ENCODE measurements at places on chromosomes 11 and 22.

GRCh38 chr22:42056757-42057511 is 13.7 kb downstream of the NAGA start:
- DNase-seq: no peak

DNA sequence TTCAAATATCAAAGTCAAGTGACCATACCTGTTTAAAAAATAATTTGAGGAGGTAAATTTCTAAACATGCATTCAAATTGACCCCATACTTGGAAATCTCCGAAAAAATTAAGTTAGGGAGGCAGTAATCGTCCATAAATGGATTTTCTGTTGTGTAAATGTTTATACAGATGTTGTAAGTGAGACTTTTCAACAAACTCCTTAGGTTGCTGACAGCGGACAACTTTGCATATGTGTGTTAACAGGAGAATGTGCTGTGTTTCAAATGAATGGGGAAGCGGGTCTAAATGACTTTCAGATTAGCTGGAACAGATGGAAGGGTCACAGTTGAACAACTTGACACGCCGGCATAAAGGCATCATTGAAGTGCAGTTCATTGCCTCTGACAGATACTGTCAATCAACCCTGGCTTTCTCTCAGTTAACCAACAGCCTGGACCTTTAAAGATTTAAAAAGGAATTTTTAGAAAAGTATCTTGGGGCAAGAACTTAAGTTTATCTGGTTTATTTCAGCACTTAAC is 98.2 kb upstream of the DBX1 start:
- DNase-seq: no peak

DNA sequence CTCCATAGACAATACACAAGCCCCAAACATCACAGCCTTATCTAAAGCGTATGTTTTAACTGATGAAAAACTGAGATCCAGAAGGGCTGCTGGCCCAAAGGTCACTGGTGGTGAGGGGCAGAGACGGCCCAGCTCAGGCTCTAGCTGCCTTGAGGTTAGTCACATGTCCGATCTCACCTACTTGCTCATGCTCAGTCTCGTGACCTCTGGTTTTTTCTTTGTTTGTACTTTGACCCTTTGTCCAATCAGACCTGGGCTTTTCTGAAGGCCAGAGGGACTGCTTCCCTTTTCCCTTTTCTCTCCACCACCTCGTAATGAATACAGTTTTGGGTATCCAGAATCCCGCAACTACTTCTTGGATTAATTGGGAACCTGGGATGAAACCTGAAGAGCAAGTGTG is 28.6 kb downstream of the MMP20 start:
- no peak for DNase-seq

GRCh38 chr22:44952863-44953746 is 56.7 kb downstream of the PHF21B start:
- no peak for DNase-seq

- no peak for DNase-seq
Observed at GRCh38 chr22:31544481-31545480, 48.4 kb downstream of the SFI1 start.

- DNase-seq: peak; percentile 39
Observed at GRCh38 chr11:92663539-92663938, 305.9 kb upstream of the MTNR1B start.

GRCh38 chr11:112212710-112213109 is 13.5 kb upstream of the PTS start:
- no peak for DNase-seq

- no peak for DNase-seq
Observed at GRCh38 chr11:119540370-119541125, 117.6 kb upstream of the THY1 start.

DNA sequence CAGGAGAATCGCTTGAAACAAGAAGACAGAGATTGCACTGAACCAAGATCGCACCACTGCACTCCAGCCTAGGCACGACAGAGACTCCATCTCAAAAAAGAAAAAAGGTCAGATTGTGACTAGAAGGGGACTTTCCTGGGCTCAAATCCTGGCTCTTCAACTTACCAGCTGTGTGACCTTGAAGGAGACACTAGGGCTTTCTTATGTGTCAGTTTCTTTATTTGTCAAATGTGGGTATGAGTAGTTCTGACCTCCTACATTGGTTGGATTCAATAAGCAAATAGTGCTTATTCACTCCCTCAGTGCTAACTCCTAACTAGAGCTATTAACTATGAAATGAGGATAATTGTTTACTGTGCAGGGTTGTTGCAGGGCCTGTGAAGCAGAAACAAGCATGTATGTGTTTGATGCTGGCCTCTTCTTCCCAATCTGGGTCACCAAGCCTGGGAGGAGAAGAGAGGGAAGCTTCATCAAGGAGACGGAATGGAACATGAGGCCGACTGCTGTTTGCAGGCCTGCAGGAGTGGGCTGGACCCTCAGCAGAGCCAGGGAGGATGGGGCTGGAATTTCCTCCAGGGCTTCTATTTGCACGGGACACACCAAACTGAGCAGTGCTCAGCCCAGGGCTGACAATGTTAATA is 22.5 kb downstream of the RHOD start:
- no peak for DNase-seq

- DNase-seq: no peak
Observed at GRCh38 chr11:76279646-76280045, 73.3 kb upstream of the WNT11 start.

- DNase-seq: no peak
Observed at GRCh38 chr11:110297076-110297725, 787 bp upstream of the RDX start.

- no peak for DNase-seq
Observed at GRCh38 chr11:37817727-37818270, 1219.8 kb upstream of the RAG2 start.

DNA sequence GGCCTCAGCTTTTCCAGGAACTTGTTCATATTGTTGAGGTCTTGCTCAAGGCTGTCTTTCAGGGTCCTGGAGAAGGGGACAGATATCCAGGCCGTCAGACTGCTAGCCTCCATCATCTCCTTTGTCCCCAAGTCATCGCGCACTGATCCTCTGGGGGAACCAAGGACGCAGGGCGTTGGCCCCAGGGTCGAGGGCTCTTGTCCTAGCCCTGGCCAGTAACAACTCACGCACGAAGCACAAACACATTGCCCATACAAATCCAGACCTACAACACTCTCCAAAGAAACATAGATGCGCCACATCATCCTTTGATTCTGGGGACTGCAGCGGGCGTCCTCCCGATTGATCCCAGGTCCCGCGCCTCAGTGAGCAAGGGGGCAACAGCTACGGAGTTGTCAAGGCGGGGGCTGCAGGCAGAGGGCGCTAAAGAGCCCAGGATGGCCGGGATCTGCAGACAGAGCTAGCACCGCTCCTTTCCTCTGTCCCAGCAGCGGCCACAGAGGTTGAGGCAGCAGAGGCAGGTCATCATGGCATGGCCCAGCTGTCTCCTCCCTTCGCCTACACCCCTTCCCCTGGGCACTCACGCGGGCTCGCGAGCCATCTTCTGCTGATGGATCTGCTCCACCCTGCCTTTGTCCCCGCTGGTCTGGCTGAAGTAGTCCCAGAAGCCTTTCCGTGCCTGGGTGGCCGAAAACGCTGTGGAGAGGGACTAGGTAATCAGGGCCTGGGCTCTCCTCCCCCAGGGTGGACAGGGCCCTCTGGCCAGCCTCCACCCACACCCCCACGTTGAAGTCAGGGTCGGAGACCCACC is 472 bp downstream of the APOA5 start:
- DNase-seq: peak; percentile 81

- no peak for DNase-seq
Observed at GRCh38 chr11:14384338-14384737, 25.4 kb upstream of the RRAS2 start.

DNA sequence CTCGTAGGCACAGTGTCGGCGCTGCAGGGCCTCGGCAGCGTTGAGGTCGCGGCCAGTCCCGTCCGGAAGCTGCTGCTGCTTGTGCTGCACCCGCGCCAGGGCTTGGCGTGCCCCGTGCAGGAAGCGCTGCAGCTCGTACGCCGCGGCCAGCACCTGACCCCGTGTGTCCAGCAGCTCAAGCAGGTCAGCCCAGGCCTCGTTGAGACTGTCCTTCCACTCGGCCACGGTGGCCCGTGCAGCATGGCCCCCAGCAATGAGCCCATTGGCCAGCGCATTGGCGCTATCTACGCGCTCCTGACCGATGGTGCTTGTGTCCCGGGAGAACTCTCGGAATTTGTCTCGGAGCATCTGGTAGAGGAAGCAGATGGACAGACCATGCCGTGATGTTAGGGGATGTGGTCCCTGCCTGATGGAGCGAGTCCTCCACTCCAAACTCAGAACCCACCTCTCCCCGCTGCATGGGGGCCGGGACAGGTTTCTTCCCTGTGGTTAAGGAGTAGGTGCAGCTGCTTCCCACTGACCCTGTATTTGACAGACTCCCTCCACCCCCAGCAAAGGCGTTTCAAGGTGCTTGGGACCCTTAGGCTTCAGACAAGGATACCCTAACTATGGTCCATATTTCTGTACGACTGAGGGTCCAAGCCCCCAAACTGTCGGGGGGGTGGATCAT is 13.8 kb upstream of the RBM4B start:
- DNase-seq: no peak

GRCh38 chr22:26393929-26394328 is 35.1 kb upstream of the ASPHD2 start:
- DNase-seq: no peak

- no peak for DNase-seq
Observed at GRCh38 chr11:63920939-63921417, 4.0 kb upstream of the RCOR2 start.

GRCh38 chr11:3204141-3205015 is 14.2 kb downstream of the MRGPRG start:
- no peak for DNase-seq

GRCh38 chr11:19651653-19652052 is 61.0 kb upstream of the NAV2 start:
- DNase-seq: no peak

DNA sequence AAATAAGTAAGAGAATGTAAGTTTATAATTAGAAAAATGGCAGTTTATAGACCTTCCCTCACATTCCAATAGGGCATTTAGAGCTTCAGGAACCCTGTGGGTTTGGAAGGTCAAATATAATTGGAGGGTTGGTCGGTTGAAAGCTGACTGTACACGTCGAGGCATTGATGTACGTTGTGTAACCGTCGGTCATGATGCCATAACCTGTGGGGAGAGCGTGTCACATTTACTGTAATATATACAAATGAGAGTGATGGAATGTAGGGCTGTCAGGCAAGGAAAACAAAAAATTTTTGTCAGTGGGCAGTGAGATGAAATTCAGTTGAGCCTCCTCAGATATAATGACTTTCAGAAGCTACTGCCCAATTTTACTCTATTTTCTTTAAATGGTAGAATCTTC is 88.5 kb downstream of the ARL14EP start:
- no peak for DNase-seq

DNA sequence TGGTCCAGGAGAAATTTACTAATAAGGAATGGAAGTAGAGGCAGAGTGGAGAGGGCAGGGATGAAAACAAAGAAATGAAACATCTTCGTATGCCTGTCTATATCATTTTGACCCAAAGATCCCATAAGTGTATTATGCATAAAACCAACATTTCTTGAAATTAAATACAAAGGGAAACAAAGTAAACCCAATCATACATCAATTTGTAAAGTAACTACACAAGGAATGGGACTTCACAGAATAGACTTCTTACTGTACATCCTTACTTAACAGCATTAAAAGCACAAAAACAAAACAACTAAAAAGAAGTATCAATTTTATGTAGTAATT is 253.6 kb upstream of the CCDC179 start:
- DNase-seq: no peak

DNA sequence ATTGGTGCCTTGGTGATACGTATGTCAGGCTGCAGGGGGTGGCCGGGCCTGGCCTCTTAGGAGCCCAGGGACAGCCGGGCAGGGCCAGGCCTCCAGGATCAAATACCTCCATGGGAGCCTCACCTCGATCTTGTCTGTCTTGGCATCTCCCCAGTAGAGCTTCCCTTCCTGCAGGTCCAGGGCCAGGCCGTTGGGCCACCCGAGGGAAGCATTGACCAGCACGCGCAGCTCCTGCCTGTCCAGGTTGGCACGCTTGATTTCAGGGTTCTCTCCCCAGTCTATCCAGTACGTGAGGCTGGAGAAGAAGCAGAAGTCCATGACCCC is 137.7 kb downstream of the CRYBB2 start:
- DNase-seq: no peak

- DNase-seq: peak; percentile 48
Observed at GRCh38 chr11:33000181-33000580, 15.5 kb upstream of the DEPDC7 start.

DNA sequence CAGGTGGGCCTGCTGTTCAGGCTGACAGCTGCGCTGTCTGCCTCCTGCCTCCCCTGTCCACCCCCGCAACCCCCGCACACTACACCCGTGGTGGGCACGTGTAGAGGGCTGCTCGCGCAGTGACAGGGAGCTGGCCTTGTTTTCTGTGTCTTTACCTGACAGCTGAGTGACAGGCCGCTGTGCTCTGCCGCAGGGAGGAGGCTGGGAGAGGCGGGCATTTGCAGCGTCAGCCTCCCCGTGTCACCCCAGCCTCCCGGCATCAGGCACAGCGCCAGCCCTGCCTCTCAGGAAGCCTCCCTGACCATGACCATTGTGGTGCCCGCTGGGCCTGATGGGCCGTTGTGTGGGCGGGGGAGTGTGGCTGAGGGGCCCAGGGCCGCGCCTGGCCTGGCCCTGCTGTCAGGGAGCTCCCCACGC is 32.0 kb upstream of the RELT start:
- DNase-seq: no peak

- peak; percentile 98 for DNase-seq
Observed at GRCh38 chr22:17633217-17633997, 4.9 kb upstream of the ATP6V1E1 start.

DNA sequence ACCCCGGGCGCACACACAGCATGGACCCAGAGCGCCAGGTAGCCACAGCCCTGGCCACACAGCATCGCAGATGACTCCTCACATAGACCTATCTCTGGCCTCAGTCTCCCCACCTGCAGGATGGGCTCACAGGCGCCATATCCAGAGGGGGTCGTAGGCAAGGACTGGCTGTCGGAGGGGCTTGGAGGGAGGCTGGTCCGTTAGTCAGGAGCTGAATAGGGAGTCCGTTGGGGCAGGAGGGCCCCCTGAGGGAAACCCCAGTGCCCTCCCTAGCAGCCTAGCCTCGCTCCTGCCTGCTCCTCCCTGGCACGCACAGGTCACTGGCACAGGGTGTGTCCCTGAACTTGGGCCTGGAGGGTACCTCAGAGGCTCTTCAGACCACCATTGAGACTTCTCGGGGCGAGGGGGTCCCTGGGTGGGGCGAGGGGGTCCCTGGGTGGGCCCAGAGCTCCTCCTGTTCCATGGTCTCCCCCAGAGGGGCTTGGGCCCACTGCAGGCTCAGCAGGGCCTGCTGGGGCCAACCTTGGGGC is 2.0 kb downstream of the PLXNB2 start:
- no peak for DNase-seq

All from trophoblast cell (in vitro differentiated cells and primary cell).